Fibroblast of pulmonary artery (primary cell): ENCODE measurements at places on chromosomes 4 and X.

- no peak for DNase-seq
These were observed 29.2 kb downstream of the PPM1K start for GRCh38 chr4:88255111-88255510.

DNA sequence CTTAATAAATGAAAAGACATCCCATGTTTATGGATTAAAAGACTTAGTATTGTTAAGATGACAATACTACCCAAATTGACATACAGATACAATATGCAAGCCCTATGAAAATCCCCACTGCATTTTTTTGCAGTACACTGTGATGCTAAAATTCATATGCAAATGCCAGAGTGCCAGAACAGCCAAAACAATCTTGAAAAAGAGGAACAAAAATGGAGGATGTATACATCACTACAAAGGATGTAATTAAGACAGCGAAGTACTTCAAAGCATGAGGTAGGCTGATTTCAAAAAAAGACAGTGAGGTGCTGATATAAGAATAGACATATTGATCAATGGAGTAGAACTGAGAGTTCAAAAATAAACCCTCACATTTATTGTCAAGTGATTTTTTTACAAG lies 47.3 kb downstream of the SATL1 start:
- no peak for DNase-seq

- peak; percentile 49 for DNase-seq
These were observed 88.1 kb upstream of the C1QTNF7 start for GRCh38 chr4:15339737-15340136.

DNA sequence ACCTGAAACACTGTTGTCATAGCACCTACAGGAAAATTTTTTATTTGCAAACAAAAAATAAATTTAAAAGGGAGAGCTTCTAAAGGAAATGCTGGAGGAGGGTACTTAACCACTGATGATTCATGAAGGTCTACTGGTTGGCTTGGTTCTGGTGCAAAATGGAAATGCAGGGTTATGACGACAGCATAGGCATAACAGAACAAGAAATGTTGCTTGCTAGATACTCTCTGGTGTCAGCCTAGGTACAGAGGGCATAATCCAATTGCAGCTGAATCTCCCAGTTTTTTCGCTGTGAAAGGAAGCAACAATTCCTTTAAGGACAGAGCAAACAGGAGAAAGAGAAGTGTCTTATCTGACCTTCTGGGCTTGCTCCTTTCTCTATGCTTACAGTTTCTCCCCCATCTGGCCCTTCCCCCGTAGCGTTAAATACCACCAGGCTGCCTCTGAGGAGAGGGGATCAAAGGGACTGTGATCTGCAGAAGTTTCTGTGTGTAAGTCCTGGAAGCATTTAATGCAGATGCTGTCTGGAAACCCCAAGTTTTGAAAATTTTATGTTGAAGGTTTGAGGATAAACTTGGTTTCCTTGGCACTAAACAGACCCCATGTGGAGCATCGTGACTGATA lies 23.7 kb upstream of the CASK start:
- DNase-seq, result peak; percentile 7

- DNase-seq, result no peak
These were observed 40.3 kb downstream of the AMMECR1 start for GRCh38 chrX:110277609-110278008.

DNA sequence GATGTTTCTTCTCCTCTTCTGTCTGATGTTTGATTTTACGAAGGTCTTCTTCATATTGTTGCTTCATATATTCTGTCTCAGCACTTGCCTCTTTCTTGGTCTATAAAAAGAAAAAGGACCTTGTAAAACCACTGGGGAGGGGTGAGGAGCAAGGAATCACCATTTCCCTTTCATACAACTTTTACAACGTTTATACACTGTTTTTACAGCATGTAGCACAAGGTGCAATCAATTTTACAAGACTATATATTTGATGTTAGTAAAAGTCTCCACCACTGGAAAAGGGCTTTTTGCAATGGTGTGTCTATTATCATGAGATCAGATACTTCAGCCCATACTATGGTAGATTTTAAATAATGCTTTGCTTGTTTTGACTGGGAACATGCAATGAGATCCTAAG lies 76.3 kb downstream of the FAM184B start:
- DNase-seq, result no peak

DNA sequence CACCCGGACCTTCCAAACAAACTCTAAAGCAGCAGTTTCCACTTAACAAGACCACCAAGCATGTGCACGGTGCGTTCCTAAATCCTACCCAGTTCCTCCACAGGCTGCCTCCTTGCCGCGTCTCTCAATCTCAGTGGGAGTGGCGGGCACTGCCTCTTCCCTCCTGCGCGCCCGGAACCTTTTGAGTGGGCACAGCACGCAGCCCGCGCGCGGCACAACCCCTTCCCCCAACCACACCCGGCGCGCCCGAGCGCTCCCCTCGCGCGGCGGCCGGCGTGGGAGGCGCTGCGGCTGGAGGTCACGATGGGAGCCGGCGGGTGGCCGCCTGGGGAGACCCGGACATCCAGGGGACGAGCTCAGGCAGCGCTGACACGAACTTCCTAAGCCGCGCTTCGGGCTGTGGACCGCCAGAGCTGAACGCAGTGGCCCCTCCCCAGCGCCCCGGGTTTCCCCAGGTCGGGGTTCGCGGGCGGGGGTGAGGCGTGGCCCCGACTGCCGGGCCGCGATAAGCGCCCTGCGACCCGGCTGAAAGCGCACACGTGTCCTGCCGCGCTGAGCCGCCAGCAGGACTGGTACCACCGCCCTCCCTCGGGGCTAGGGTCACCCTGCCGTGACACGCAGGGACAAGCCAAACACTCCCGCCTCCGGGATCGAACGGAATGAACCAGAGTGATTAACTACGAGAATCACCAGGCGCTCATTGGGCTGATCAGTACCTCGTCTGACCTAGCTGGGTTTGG lies at the start of gene ABCG2:
Gene ABCG2 (minus strand): TSS at position 151 of the 740 bp plus-strand sequence. CDS start 18,644 bp downstream, outside the sequence.
- no peak for DNase-seq

DNA sequence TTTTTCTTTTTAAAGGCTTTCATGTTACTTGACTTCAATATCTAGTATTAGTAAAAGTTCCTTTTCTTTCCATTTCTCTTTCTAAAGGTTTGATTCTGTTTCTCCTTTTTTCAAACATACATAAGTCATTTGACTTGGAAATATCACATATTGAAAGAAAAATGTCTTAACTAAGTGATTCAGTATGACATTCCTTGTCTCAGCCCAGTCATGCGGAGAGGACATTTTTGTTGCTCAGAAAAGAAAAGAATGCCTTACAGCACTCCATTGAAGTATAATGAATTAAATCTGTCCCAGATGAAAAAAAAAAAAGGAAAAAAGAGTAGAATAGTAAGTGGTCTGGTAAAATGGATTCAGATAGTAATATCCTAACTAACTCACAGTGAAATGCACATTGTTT lies 466.1 kb downstream of the ADGRL3 start:
- DNase-seq, result no peak

DNA sequence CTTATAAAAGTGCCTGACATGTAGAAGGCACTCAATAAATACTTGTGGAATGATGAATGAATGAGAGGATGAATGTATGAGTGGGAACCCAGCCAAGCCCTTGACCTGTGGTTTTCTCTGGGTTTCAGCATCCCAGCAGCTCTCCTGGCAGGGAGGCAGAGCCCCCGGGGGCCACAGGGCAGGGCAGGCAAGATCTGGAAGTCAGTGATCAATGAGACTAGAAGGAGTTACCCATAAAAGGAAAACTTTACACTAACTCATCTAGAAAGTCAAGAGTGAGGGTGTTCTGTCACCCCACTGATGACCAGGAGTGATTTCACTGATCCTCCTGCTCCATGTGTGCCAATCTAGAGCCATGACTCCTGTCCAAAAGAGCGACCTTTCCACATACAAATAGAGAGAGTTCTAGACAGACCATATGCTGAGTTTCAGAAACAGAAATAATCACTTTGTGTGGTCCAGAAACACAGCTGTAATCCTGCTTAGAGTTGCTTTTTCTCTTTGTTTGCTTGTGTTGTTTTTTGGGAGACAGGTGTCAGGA lies 37.4 kb downstream of the MGARP start:
- DNase-seq, result peak; percentile 49

DNA sequence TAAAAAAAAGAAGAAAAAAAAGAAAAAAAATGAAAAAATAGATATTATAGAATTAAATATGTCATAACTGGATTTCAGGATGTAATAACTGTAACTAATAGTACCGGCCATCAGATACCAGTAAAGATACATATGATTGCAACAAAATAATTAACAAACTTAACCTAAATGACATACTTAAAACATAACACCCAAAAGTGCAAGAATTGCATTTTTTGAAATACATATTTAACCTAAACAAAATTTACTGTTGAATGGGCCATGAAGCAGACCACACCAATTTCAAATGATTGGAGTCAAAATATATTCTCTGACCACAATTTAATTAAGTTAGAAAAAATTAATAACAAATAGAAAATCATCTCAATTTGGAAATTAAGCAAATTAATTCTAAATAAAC lies 33.1 kb downstream of the GABRA3 start:
- DNase-seq, result no peak

DNA sequence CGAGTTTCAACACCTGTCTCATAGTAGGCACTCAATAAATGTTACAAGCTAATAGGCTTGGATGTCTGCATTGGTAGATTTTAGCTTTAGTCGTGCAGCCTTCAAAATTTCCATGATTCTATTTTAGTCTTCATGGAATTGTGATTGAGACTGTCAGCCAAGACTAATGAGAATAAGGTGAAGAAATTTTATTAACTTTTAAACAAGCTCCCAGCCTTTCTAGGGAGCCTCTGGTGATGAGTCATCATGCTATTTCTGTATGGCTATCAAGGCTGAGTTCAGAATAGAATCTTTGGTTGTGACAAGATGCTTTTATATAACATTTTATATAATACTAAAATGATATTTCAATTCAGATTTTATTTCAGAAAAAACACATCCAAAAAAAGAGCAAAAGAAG lies 685.8 kb downstream of the GABRG1 start:
- DNase-seq, result no peak

DNA sequence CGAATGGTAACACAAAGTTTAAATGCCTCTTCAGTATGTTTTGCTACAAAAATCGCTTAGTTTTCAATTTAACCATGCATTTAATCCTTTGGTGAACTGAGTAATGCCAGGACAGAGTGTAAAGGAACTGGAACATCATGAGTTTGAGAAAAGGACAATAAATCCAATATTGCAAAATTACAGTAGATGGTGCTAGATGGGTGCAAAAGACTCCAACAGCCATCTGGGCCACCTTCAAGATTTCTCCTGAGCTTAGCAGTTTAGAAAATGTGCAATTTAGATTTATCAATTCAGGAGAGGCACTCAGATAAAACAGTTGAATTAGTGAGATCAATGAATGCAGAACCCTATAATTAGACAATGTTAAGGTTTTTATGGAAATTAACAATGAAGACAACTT lies 33.2 kb upstream of the MID1IP1 start:
- peak; percentile 58 for DNase-seq

- DNase-seq, result no peak
These were observed 16.2 kb upstream of the ZFX start for GRCh38 chrX:24133312-24133711.

DNA sequence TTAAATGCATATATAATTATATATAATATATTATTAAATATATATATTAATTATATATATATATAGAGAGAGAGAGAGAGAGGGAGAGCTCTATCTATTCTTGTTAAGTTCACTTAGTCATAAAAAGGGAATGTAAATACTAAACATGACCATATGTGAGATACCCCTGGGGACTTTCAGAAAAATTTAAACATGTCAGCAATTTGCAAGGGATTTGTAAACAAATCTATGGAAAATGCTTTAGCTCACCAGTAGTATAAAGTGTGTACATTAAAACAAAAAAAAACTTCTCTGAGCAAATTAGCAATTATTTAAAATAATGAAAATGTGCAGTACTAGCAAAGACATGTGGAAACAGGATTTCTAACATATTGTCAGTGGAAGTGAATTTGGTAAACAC lies 1755.5 kb downstream of the PCDH19 start:
- no peak for DNase-seq

- DNase-seq, result no peak
These were observed 55.4 kb downstream of the TRIM2 start for GRCh38 chr4:153259661-153260060.

DNA sequence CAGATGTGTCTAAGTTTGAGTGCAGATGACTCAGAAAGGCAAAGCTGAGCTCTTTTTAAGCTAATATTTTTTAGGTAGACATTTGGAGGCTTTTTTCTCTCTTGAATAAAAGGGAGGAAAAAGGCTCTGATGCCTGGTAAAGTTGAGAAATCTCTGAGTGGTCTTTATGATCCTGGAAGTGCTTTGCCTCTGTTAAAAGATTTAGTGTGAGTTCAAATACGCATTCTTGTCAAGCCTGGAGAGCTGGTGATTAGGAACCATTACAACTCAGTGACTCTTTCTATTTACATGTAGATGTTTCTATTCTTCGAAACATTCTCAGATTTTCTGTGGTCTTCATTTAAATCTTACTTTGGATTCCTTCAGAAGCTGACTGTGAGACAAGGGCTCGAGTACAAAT lies 143.4 kb upstream of the MED14 start:
- no peak for DNase-seq

DNA sequence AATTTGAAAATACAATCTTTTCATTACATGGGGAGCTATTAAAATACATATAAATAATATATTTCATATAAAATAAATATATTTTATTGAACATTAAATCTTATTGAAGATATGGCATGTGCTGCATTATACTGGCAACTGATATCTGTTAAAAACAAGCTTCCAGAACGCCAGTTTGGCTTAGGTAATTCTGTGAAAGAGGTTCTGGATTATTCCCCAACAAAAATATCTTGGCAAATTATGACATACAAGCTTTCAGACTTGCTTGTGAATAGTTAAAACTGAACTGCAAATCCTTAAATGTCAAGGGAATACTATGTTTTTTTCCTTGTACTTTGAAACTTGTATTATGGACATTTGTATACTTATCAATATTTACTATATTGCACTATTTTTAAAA lies 210.2 kb upstream of the LCORL start:
- no peak for DNase-seq

DNA sequence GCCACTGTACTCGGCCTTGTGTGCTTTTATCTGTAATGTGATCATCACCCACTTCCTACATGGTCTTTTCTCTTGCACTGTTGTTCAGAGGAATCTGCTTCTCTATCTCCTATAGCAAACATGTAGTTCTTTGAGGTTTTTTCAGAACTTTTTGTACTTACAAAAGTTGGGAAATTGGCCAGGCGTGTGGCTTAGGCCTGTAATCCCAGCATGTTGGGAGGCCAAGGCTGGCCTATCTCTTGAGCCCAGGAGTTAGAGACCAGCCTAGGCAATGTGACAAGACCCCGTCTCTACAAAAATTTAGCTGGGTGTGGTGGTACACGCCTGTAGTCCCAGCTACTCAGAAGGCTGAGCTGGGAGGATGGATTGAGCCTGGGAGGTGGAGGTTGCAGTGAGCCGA lies 30.4 kb downstream of the TAF1 start:
- DNase-seq, result no peak

GRCh38 chr4:75950213-75950815 lies 9.5 kb upstream of the NAAA start:
- no peak for DNase-seq

GRCh38 chr4:101346351-101347266 lies 717 bp downstream of the PPP3CA start:
- DNase-seq, result peak; percentile 74

GRCh38 chrX:16839852-16840460 lies 30.2 kb downstream of the RBBP7 start:
- DNase-seq, result peak; percentile 81
